ENCODE measurements at places on chromosomes 11 and 22. TPM values are rescaled to one million over a fixed set of nuclear protein-coding genes. Genes with fewer than 3 reads are reported as not detected.

MS4A14 gene
- total RNA-seq: not detected

GRCh38 chr22:32796865-32797573 is 4.5 kb upstream of the TIMP3 start:
- H3K4me3 ChIP-seq: no peak overlapping the region
- peaks cover 21% of the 10 kb centered on the region for H3K27me3 ChIP-seq
- H3K4me1 ChIP-seq: no peaks in the 10 kb centered on the region

DNA sequence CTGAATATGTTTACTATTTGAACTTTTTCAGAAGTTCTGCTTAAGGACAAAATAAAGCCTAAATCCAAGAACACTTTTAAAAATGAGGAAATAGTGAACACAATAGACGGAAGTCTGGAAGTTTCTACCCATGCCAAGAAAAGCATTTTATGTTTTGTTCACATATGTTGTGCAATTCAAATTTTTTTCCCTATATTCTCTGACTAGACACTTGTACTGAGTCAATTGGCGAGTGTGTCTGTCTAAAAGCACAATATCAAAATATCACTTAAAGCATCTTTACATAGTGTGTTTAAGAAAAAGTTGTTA is 29.2 kb downstream of the INCENP start:
- H3K27me3 ChIP-seq: no peaks in the 10 kb centered on the region
- no peak overlapping the region for H3K27ac ChIP-seq
- peaks cover 43% of the 10 kb centered on the region for H3K36me3 ChIP-seq
- H3K4me1 ChIP-seq: no peaks in the 10 kb centered on the region

SGSM1 gene
- 2.9 TPM for total RNA-seq

COMT gene
- total RNA-seq: 27.3 TPM
